NCI-H524 (cell line): ENCODE measurements at places on chromosomes 2 and 18.

GRCh38 chr18:42459873-42460272, 504.8 kb downstream of the PIK3C3 start:
- DNase-seq: no peak

DNA sequence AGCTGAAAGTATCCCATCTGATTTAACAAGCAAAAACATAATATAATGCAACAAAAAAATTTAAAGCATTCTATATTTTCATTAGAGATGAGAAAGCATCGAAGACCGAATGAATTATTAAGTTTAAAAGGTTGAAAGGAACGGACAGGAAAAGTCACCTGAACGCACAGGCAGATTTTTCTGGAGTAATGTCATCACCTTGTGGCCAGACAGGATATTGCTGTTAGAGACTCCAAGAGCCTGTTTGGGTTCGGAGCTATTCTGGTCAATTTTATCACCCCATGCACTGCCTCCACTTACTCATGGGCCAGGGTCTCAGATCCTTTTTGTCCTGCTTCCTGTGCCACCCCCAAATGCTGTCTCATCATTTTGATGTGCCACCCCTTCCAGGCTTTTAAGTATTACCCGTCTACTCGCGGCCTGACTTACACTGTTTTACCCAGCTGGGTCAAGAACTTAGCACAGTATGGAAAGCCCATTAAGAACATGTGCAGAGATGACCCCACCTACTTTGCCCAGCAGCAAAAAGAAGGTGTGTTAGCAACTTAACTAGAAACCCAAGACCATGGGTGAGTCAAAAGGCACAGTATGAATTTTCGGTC, 27.3 kb downstream of the GKN2 start:
- DNase-seq: peak; percentile 48

GRCh38 chr2:5849562-5849961, 157.4 kb downstream of the SOX11 start:
- no peak for DNase-seq

GRCh38 chr2:183390109-183390508, 265.9 kb downstream of the NUP35 start:
- no peak for DNase-seq

- no peak for DNase-seq
Measured at GRCh38 chr2:457792-458424, 170.0 kb upstream of the ALKAL2 start.
